ENCODE measurements at places on chromosomes 12 and 14.

DNA sequence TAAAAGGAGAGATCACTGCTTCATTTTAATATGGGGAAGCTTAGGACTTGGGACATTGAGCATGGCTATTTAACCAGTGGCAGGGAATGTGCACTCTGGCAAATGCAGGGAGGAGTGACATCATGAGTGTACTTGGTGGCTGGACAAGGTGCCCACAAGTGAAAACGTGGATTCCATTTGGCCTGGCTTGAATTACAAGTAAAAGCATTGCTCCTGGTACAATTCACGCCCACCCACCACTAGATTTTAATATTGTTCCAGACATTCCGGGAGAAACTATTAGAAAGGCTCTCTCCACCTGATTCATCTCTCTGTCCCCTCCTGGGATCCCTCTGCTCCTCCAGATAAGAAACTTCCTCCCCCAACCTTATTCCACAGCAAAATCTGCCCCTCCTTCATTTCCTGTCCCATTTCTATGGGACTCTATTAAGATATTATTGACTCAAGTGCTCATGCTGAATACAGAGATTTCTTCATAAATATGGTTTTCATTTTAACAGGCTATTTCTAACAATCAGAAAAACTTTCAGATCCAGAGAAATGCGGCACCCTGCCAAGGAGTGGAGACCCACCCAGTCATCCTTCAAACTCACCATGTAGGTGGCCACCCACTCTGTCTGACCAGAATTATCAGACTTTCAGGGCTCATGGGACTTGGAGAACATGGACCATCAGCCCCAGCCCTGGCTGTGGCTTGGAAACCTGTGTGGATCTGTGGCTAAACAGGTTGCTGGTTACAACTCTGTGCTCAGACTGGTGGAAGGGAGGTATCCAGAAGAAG is 43.2 kb downstream of the SSPN start:
- no peak for DNase-seq

DNA sequence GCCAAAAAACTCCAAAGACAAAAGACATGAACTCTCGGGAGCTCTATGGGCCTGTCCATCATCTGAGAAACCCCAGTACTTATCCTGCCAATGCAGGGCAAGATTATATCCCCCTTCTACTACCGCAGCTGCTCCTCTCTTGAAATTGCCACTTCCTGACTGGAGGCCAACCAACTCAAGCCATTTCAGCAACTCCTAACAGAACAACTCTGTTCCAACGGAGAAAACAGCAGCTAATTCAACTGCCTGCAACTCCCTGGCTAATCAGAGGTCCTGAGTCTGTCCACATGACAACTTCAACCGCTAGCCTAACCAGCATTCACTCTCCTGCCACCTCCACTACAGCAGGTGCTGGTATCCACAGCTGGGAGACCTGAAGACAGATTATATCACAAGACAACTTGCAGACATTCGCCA is 24.1 kb downstream of the CEP83 start:
- no peak for DNase-seq

- no peak for DNase-seq
Observed at GRCh38 chr14:89280600-89280999, 136.4 kb downstream of the FOXN3 start.

DNA sequence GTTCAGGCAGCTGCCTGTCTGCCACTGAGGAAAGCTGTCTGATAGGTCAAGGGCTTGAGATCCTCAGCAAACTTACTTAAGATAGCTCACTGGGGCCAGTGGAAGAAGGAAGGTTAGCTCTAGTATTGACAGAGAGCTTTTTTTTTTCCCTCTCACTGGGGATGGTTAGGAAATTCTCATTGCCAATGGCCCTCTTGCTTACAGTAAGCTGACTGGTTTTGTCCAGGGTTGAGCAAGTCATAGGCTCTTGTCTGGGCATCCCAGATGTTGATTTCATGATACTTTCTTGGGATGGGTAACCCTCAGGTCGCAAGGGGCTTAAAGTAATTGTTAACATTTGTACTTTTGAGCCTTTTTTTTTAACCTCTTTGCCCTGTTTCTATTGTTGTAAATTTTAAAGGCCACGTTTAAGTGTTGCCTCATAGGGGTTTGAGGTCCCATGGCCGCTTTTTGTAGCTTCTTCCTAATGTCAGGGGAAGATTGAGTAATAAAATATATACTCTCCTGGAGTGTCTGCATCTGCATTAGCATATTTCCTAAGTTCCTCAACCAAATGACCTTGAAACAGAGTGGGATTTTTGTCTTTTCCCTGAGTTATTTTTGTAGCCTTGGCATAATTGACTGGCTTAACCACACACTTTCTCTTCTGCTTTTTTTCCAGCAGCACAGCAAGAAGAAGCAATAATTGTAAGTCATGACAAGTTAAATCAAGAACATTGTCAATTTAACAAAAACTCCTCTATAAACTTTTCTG is 716.0 kb downstream of the LRFN5 start:
- no peak for DNase-seq

DNA sequence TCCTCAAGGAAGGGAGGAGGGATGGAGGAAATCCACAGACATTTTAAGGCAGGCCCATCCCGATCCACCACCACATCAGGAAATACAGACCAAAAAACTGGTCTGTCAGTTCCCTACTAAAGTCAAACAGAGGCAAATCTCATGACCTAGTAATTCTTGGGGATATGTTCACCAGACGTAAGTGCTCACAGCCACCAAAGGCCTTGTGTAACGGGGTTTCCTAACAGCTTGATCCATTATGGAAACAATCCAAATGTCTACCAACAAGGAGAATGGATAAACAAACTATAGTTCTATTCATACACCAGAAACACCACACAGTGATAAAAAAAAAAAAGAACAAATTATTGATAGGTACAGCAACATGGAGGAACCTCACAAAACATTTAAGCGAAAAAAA is 72.9 kb downstream of the PRKAB1 start:
- no peak for DNase-seq

All from T follicular helper cell (primary cell).